ENCODE measurements at places on chromosomes 2 and 18. TPM values are rescaled to one million over a fixed set of nuclear protein-coding genes. Genes with fewer than 3 reads are reported as not detected.

The CPLX4 gene
- total RNA-seq: not detected

The CSRNP3 gene
- total RNA-seq: 11.5 TPM

The ANKRD30BL gene
- total RNA-seq: 0.55 TPM

The PJVK gene
- 2.5 TPM for total RNA-seq

The TRIM43 gene
- not detected for total RNA-seq

The VWA3B gene
- not detected for total RNA-seq

The SLC4A3 gene
- total RNA-seq: 8.3 TPM

The ZNF385B gene
- total RNA-seq: 15.3 TPM

The ACP1 gene
- total RNA-seq: 136 TPM

The COL4A3 gene
- 12.7 TPM for total RNA-seq
